RPMI7951 (cell line): ENCODE measurements at places on chromosomes 11 and 22. TPM values are rescaled to one million over a fixed set of nuclear protein-coding genes. Genes with fewer than 3 reads are reported as not detected.

Gene UPK3A
- not detected in 2 replicates for total RNA-seq

Gene OR10A6
- total RNA-seq, result not detected in 2 replicates

Gene HBB
- total RNA-seq, result not detected in 2 replicates

Gene CARD10
- total RNA-seq, result 3.5 and 3.6 TPM in 2 replicates

DNA sequence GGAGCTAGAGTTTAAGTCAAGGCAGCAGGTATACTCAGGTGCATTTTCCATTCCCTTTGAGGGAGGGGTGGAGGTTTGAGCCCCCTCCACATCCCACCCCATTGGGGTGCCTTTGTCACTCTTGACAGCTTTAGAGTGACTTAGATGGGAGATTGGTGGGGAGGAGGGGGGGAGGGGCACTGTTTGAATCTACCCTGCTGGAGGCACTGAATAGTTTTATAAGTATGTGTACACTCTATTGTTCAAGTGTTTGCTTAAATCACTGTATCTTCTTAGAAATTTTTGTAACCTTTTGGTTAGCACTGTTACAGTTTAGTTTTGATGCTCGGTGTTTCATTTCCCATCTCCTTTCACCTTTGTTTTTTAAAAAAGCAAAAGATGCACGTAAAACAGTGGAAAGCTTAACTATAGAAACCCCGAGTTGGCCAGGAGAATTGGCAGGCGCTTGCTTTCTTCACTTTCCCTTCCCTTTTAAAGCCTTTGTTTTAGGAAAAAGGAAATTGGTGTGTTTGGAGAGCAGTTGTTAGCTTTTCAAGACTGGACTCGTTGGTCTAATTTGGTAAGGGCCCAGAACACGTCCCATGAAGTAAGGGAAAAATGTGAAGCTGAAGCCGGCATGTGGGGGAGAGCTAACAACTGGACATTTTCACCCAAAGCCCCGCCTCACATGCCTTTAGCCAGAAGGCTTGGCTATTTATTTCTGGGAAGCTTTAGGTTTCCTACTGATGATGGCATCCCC is 42.8 kb downstream of the TNRC6B start:
- DNase-seq, result no peak

Gene LINC01488
- not detected in 2 replicates for total RNA-seq

Gene MFRP
- not detected in 2 replicates for total RNA-seq

Gene PHLDB1
- 45.1 and 50.9 TPM in 2 replicates for total RNA-seq

DNA sequence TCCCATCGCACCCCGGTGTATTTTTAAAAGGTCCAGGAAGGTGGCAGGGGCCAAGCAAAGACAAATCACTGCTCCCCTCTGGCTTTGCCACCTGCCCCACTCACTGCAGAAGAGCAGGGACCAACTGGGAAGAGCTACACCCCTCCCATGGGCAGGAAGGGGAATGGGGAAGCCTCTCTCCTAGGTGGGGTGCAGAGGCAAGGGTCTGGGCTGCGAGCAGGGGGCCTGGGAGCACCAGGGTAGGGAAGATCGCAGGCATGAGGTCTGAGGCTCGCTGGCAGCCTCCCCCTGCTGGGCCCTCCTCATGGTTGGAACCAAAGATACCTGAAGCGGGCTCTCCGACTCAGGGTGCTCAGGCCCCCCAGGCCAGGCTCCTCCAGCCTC is 36.8 kb downstream of the PISD start:
- DNase-seq, result no peak

DNA sequence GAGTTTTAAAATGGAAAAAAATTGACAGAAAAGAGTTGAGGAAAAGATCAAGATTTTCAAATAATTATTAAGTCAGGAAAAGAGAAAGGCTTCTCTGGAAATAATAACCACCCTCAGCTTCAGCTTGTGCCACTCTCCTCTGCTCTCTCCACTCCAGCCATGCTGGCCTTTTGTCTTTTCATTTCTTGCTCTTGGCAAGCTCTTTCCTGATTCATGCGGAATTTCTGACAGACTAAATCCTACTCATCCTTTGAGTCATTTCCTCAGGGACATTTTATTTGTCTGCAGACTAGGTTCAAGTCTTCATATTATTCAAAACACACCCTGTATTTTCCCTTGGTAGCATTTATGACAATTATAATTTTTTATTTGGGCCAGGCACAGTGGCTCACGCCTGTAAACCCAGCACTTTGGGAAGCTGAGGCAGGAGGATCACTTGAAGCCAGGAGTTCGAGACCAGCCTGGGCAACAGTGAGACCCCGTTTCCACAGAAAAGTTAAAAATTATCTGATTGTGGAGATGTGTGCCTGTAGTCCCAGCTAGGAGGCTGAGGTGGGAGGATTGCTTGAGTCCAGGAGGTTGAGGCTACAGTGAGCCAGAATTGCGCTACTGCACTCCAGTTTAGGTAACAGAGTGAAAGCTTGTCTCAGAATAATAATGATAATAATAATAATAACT is 7.8 kb upstream of the P4HA3 start:
- DNase-seq, result peak; percentile 90

Gene TMEM45B
- not detected in 2 replicates for total RNA-seq

Gene MISFA
- 0.60 TPM in 1 of 2 replicates, not detected in the other for total RNA-seq

GRCh38 chr11:116221351-116221750 is 551.4 kb downstream of the BUD13 start:
- DNase-seq, result no peak

Gene ATP6V1E1
- 126 and 134 TPM in 2 replicates for total RNA-seq

Gene MORC2
- total RNA-seq, result 7.1 and 8.8 TPM in 2 replicates

- DNase-seq, result no peak
Observed at GRCh38 chr11:19466314-19466713, 225.6 kb upstream of the E2F8 start.

DNA sequence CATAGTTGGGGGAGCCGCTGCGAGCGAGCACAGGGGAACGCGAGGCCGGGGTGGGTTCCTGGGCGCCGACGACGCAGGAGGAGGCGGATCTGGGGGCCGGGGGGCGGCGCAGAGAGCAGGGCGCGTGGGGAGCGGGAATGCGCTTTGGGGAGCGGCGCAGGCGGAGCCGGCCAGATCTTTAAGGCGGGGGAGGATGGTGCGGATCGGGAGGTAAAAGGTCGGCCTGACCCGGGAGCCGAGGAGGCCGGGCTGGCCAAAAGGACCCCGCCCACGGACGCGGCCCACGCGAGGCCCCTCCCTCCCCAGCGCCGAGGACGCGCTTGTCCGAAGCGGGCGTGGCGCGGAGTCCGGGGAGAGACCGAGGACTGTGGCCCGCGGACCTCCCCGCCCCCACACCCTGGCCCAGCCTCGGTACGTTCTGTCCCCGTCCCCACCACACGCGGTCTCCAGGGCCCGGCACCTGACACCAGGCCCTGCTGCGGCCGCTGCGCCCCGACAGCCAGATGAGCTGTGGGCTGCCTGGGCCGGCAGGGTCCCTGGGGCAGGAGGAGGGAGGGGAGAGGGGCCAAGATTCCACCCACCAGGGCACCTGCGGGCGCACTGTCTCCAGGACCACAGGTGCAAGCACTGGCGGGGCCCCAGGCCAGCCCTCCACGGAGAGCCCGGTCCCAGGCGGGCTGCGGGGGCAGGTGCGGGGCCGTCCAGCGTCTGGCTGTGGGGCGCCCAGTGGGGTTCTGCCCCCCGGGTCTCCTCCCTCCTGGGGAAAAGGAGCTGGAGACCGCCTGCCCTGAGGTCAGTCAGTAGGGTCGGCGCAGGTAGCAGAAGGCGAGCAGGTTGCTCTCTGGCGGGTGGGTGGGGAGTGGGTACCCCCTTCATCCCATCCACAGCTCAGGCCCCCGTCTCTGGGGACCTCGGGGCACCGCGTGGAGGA is 10.9 kb downstream of the PIM3 start:
- peak; percentile 66 for DNase-seq

Gene SLC22A8
- total RNA-seq, result not detected in 2 replicates

DNA sequence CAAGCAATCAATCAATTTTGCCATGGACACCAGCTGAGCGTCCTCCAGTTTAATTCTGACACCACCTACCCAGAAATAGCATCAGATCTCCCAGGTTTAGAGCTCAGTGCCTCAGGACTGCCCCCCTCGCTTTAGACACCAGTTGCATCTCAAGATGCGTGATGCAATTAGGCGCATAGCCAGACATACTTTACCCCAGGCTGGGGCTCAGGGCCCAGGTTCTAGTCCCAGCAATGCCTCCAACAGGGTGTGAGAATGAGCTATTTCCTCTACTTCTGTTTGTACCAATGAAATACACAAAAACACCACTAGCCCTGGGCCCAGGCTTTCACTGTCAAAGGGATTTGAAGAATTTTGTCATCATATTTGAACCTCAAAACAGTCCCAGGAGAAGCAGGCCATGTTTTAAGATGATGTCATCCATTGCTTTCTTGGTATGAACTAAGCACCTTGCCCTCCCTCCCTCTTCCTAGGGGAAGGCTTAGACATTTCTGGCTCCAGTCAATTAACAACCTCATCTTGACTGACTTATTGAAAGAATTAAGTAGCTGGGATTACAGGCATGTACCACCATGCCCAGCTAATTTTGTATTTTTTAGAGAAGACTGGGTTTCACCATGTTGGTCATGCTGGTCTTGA is 61.5 kb upstream of the INCENP start:
- DNase-seq, result no peak

DNA sequence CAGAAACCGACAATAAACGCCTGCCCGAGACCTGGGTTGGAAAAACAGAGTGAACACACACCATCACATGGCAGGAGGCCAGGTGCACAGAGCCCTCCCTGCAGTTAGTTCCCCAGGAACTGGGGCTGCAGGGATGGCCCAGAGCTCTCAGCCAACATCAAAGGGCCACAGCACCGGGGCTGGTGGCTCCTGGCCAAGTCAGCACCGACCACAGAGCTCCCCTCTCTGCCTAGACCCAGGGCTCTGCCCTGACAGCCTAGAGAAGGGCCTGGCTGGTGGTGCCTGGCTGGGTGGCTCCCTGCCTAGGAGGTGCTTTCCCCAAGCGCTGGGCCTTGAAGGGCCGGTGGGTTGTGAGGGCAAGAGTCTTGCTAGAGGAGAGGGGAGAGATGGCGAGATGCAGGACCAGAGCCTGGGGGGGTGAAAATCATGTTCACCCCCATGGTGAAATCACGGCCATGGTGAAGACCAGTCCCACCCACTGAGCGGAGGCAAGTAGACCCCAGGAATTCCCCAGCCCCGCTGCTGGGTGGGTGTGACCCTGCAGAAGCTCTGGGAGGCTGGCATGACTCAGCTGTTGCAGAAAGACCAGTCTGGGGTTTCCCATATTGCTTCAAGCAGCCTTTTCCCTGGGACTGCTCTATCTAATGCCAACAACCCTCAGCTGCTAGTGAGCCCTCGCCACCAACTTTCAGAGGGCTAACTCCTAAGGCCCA is 7.2 kb upstream of the BID start:
- DNase-seq, result peak; percentile 92

DNA sequence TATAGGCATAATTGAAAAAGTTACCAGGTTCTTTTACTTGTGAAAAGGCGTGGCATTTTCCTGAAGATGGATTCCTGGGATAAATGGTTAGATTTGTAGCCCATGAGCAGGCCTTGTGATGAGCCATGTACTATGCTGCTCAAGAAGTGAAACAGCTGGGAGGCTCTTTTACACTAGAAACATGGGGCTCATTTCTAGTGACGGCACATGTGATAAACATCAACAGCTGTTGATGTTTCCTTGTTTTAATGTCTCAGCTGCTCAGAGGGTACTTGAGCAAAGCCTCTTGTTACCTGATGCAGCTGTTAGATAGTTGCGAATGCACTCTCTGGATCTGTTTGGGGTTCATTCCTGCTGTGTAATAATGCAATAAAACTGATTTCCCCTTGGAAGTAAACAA is 396.8 kb downstream of the GUCY1A2 start:
- DNase-seq, result no peak

GRCh38 chr11:77752516-77752915 is 68.0 kb downstream of the RSF1 start:
- DNase-seq, result no peak

Gene NLRX1
- total RNA-seq, result 4.9 and 5.6 TPM in 2 replicates

- peak; percentile 97 for DNase-seq
Observed at GRCh38 chr11:12079726-12080556, 30.4 kb upstream of the MICAL2 start.

Gene OR8D4
- not detected in 2 replicates for total RNA-seq

DNA sequence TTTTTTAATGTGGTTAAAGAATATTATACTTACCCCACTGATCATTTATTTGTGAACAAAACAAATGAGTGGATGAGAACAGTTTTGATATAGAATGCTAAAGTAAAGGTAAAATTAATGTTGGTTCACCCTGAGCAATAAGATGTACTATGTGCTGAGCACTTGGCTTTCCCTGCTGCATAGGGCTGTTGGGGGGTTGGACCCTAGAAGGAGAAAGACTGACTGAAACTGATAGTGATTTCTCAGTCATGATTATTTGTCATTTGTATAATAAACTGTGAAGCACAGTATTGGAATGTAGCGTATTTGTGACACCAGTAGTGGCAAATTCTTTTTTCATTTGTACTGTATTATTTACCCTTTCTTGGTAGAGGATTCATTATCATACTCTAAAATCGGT is 63.3 kb downstream of the PRMT3 start:
- no peak for DNase-seq

Gene DNAJB13
- total RNA-seq, result 0.12 and 1.2 TPM in 2 replicates

GRCh38 chr11:18739685-18740084 is 13.7 kb upstream of the IGSF22 start:
- no peak for DNase-seq

GRCh38 chr11:69926376-69927050 is 107.3 kb upstream of the FGF3 start:
- peak; percentile 89 for DNase-seq

DNA sequence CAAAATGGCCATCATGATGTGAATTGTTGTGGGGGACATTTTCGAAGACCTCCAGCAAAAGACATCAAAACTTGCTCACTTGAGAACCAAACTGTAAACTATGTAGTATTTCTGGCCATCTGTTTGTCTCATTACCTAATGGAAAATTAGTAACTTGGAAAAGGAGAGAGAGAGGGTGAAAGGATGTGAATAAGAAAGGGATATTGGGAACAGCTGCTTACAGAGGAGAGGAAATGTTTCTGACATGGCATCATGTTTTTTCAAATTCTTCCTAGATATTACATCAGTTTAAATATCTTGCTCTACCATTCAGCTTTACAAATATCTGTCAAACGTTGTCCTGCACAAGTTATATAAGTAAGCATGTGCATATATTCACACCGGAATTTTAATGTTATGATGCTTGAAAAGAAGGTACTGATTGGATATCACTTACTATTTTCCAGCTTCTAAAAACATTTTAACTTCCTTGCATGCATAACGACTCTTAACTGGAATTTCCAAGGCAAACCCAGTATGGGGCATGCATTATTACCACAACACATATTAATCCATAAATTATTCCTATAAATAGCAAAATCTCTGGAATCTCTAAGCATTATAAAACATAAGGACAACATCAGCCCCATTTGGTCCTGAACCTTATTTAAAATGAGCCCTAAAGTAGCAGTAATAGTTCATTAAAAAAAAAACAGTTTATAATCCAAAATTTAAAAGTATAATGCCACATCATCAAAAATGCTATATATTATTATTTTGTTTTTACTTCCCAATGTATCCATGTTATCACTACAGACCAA is 20.0 kb downstream of the GUCY1A2 start:
- DNase-seq, result no peak

GRCh38 chr22:23816156-23816976 is 22.4 kb downstream of the DERL3 start:
- DNase-seq, result no peak
